ENCODE measurements at places on chromosomes 5 and 9.

- DNase-seq, result no peak
Observed at GRCh38 chr5:78693339-78693738, 44.8 kb upstream of the LHFPL2 start.

DNA sequence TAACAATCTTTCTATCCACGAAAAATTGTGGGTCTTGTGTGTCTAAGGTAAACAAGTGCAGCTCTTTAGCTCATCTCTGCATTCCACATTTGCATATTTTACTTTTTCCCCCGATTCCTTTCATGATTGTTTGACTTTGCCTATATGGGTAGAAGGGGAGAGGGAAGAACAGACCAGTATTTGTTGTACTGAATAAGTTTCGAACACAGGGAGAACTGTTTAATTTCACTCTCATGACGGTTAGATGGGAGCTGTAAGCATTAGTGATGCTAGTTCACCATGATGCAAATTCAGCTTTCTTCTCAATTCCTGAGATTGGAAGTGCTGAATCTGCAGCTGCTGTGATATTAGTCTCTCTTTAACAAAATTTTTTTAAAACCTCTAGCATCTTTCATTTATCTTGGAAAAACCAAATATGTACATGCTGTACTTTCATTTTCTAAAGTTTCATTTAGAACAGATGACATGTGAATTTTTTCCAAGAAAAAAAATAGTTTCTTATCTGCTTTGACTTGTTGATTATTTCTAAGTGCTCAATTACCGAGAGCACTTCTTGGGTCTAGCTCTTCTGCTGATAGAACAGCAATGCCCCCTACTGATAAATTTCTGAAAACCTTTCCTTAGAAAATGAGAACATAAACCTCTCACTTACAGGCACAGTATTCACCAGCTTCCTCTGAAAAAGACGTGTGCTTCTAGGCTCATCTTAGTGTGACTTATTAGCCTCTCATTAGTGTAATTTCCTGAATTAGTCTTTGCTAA, 149.5 kb downstream of the BAAT start:
- peak; percentile 39 for DNase-seq

GRCh38 chr5:31854181-31855133, 215.5 kb downstream of the PDZD2 start:
- no peak for DNase-seq

- peak; percentile 1 for DNase-seq
Observed at GRCh38 chr9:72200452-72200851, 51.2 kb downstream of the GDA start.

DNA sequence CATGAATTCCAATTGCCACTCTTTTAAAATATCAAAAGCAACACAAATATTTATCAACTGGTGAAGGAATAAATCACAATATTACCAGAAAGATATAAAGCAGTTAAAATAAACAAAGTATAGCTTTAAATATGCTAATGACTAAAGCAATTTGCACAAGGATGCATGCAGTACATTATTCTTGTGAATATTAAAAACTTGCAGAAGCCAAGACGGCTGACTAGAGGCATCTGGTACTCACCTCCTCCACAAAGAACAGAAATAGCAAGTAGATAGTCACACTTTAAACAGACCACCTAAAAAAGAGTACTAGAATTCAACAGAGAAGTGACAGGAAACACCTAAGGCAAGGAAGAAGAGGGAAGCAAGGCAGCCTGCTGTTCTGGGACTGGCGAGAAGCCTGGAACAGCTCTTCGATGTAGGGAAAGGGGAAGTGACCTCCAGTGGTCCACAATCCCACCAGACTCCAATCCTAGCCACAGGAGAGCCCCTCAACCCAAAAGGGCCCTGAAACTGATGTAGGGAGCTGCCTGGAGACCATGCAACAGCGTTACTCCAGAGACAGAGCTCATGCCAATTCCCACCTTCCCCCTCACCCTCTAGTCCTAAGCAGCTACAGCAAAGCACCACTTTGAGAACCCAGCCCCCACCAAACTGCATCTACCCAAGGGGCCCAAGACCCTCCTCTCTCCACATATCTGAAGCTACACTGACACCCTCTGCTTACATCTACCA, 86.3 kb downstream of the LPAR1 start:
- no peak for DNase-seq

DNA sequence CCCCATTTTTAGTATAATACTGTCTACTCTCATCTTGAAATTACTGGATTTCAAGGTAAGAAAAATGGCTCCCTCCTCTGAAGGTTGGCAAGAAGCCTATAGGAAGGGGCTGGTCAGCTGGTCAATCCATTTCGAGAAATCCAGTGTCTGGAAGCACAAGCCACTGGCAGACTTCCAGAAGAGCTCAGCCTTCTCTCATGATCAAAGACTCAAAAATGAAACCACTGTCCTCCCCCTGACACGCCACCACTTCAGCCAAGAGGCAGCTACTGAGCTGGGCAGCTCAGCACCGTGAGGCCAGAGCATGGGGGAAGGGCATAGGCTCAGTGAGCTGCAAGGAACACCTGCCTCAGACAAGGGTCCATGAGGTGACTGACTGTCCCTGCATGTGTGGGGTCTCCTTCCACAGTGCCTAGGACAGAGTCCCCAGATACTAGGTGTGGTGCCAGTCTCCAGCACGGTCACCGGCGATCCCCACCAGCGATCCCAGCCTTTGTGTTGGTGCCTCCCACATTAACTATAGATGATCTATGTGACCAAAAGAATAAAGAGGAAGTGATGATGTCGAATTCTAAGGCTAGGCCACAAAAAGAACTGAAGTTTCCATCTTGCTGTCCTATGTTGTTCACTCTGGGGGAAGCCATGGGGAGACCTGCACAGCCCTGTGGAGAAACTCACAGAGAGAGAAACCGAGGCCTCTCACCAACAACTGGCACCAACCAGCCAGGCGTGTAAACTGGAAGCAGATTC, 100.1 kb upstream of the LRRTM2 start:
- peak; percentile 47 for DNase-seq

DNA sequence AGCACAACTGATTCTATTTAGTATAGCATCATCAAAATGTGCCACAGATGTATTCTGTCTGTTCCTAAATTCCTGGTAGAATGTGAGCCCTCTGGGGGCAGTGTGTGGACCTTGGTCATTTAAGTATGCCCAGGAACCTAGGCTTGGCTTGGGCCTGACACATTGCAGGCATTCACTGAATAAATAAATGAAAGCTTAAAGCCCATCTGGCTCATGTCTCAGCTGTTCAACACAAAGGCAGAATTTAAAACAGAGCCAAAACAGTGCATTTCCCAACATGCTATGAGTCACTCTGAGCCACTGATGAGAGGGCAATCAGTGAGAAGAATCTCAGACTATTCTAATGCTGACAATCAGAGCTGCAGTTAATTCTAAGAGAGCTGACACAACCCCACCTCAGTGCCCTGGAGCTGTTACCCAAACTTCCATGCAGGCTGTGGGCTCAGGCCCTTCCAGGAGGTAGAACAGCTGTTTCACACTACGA, 8.1 kb downstream of the FAM193B start:
- peak; percentile 79 for DNase-seq

GRCh38 chr5:16140417-16140816, 39.2 kb downstream of the MARCHF11 start:
- DNase-seq, result no peak

DNA sequence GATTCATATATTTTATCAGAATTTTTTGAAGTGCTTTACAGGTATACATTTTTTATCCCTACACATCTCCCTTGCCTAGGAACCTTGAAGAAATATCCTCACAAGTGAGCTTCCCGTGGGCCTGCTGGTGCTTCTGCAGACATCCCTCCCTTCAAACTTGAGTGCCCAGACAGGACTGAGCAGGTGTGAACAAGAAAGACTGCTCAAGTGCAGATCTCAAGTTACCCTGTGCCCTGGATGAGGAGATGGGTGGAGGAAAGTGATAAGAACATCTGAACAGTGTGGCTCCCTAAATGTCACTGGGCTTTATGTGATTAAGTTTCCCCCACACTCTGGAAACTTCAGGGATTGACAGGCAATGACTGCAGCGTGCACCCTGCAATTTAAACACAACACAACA, 209.8 kb downstream of the TLE1 start:
- DNase-seq, result no peak

- DNase-seq, result no peak
Observed at GRCh38 chr5:179794575-179794974, 789 bp downstream of the LTC4S start.

- DNase-seq, result peak; percentile 56
Observed at GRCh38 chr9:91900055-91900796, 49.8 kb downstream of the ROR2 start.

DNA sequence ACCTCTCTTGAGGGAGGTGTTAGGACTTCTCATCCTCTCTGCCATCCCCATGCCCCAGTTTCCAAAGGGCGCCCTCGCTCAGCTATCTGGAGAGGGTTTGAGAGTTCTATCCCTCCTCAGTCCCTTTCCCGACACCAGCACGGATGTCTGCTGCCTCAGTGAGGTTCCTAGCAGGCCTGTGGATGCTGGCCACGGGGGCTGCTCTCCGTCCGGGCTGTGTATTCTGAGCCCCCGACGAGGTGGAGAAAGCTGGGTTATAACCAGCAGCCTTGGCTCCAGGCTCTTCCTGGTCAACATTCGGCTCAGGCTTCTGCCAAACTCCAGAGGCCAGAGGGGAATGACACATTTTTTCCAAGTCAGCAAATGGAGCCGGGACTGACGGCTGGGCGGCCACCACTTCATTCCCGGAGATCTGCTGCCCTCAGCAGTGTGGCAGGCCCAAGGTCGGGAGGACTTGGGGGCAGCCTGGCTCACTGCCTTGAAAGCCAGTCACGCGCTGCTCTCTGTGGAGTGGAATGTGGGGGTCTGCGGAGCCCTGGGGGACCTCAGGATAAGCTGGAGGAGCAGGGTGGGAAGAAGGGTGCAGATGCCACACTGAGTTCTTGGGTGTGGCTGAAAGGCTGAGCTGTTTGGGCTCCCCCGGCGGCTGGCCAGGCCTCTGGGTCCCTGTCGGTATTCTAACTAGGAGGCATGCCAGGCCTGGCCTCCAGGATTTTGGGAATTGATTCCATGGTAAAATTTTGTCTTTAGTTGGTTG, 27.4 kb downstream of the PTPA start:
- no peak for DNase-seq

- no peak for DNase-seq
Observed at GRCh38 chr5:33793836-33794549, 97.8 kb downstream of the ADAMTS12 start.

GRCh38 chr5:115514220-115514619, 30.4 kb downstream of the FEM1C start:
- no peak for DNase-seq
